ENCODE measurements at places on chromosomes 7 and 10. TPM values are rescaled to one million over a fixed set of nuclear protein-coding genes. Genes with fewer than 3 reads are reported as not detected.

GRCh38 chr7:28554802-28555471 lies 142.6 kb downstream of the CREB5 start:
- no peak overlapping the region for H3K27ac ChIP-seq
- peaks cover 22% of the 10 kb centered on the region for H3K27me3 ChIP-seq
- H3K4me3 ChIP-seq = no peak overlapping the region
- no peak for DNase-seq
- peaks cover 39% of the 10 kb centered on the region for H3K4me1 ChIP-seq

The LSM5 gene
- total RNA-seq = 46.9 TPM

The MBLAC1 gene
- total RNA-seq = 2.7 TPM

The PPA1 gene
- 110 TPM for total RNA-seq
